ENCODE measurements at places on chromosomes 13 and 19. TPM values are rescaled to one million over a fixed set of nuclear protein-coding genes. Genes with fewer than 3 reads are reported as not detected.
A peak's percentile ranks its signal among the peaks of the same experiment; 100 is the strongest.

Gene PCDH17
- total RNA-seq = 1.1 TPM

DNA sequence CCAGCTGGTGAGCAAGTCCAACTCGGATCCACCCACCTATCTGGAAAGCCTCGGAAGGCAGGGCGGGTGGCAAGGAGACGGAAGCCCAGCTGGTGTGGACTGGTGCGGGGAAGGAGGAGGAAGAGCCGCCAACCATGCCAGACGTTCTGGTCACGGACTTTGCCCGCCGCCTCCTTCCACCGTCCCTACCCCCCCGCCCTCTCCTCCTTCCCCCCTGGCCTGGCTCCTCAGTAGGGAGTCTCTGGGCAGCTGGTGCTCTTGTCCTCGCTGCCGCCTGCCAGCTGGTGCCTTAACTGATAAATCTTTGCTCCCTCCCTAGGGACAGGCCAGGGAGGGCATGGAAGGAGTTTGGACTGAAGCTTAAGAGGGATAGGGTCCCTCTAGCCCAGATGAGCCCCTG, 4.8 kb downstream of the SYNGR4 start:
- peaks cover 3% of the 10 kb centered on the region for H3K4me1 ChIP-seq
- H3K4me3 ChIP-seq = no peak overlapping the region
- H3K27me3 ChIP-seq = no peaks in the 10 kb centered on the region
- no peak overlapping the region for H3K27ac ChIP-seq
- DNase-seq = no peak

GRCh38 chr13:77516342-77516789, 19.1 kb upstream of the SCEL start:
- no peak overlapping the region for H3K4me3 ChIP-seq
- DNase-seq = no peak
- no peak overlapping the region for H3K27ac ChIP-seq
- no peaks in the 10 kb centered on the region for H3K27me3 ChIP-seq
- no peaks in the 10 kb centered on the region for H3K4me1 ChIP-seq

DNA sequence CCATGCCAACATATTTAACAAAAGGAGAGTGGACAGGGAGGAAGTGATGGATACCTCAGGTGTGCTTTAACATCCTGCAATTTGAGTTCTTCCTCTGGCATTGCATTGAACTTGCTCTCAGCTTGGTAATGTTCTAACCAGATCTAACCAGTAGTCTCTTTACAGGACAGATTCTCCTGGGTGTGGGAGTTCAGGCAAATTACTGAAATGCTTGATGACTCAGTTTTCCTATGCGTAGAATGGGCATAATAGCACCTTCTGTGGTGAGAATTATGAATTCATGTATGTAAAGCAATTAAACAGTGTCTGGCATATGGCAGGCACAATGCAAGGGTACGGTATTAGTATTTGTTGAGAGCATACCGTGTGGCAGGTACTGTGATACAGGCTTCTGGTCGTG, 3.6 kb downstream of the AKAP11 start:
- H3K4me1 ChIP-seq = peaks cover 15% of the 10 kb centered on the region
- no peak overlapping the region for H3K4me3 ChIP-seq
- no peak for DNase-seq
- no peaks in the 10 kb centered on the region for H3K36me3 ChIP-seq
- no peak overlapping the region for H3K27ac ChIP-seq
- H3K27me3 ChIP-seq = no peaks in the 10 kb centered on the region

Gene UBL3
- 15.7 TPM for total RNA-seq

Gene SBSN
- total RNA-seq = not detected

- H3K4me1 ChIP-seq = no peaks in the 10 kb centered on the region
- no peak overlapping the region for H3K27ac ChIP-seq
- DNase-seq = no peak
- no peaks in the 10 kb centered on the region for H3K36me3 ChIP-seq
- no peak overlapping the region for H3K4me3 ChIP-seq
- H3K27me3 ChIP-seq = no peaks in the 10 kb centered on the region
Measured at GRCh38 chr13:30863796-30864195, 42.3 kb upstream of the MEDAG start.

- no peak for DNase-seq
- H3K4me1 ChIP-seq = peaks cover 1% of the 10 kb centered on the region
- H3K27ac ChIP-seq = no peak overlapping the region
- H3K4me3 ChIP-seq = no peak overlapping the region
- H3K36me3 ChIP-seq = peaks cover 9% of the 10 kb centered on the region
- H3K27me3 ChIP-seq = no peaks in the 10 kb centered on the region
Measured at GRCh38 chr19:45305421-45305820, 17.3 kb downstream of the CKM start.

Gene ETV2
- 0.70 TPM for total RNA-seq

Gene FLT3
- total RNA-seq = 0.84 TPM

Gene RPL13A
- 1,553 TPM for total RNA-seq

DNA sequence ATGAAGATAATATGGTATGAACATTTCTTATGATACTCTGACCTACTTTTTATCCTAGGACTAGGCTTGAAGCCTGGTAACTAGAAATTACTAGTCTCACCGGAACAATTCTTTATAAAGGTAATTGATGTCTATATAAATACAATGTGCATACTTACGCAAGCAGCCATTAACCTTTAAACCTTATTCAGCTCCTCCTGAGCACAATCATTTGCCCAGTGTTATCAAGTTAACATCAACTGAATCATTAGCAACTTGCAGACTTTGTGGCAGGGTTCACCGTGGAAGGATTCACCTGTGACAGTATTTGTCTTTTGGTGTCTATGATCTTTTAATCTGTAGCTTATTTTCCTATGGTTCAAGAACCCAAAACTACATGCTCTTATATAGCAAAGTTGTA, 508.6 kb upstream of the KLHL1 start:
- no peaks in the 10 kb centered on the region for H3K4me1 ChIP-seq
- no peaks in the 10 kb centered on the region for H3K27me3 ChIP-seq
- H3K27ac ChIP-seq = no peak overlapping the region
- no peaks in the 10 kb centered on the region for H3K36me3 ChIP-seq

Gene TNNI3
- total RNA-seq = not detected

Gene DIAPH3
- 0.08 TPM for total RNA-seq

DNA sequence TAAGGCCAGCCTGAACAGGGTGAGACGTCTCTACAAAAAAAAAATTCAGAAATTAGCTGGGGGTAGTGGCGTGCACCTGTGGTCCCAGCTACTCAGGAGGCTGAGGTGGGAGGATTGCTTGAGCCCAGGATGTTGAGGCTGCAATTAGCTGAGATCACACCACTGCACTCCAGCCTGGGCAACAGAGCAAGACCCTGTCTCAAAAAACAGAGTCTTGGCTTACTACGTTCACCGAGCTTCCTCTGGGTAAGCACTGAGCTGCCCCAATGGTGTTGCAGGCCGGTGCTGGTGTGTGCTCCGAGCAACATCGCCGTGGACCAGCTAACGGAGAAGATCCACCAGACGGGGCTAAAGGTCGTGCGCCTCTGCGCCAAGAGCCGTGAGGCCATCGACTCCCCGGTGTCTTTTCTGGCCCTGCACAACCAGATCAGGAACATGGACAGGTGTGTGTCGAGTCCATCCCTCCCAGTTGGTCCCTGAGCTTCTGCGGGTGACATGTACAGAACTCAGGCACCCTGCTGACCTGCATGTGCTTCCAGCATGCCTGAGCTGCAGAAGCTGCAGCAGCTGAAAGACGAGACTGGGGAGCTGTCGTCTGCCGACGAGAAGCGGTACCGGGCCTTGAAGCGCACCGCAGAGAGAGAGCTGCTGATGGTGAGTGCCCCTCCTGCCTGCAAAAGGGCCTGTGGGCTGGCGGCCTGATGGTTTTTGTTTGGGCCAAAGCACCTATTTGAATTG, 24.1 kb downstream of the UPF1 start:
- H3K4me1 ChIP-seq = peaks cover 4% of the 10 kb centered on the region
- H3K27me3 ChIP-seq = no peaks in the 10 kb centered on the region
- H3K27ac ChIP-seq = no peak overlapping the region
- no peak for DNase-seq

GRCh38 chr13:57425531-57425930, 206.0 kb upstream of the PCDH17 start:
- DNase-seq = no peak
- no peak overlapping the region for H3K27ac ChIP-seq
- H3K4me3 ChIP-seq = no peak overlapping the region
- no peaks in the 10 kb centered on the region for H3K36me3 ChIP-seq
- H3K27me3 ChIP-seq = no peaks in the 10 kb centered on the region

GRCh38 chr13:106484084-106484483, 51.4 kb downstream of the EFNB2 start:
- H3K4me3 ChIP-seq = no peak overlapping the region
- no peak for DNase-seq
- H3K4me1 ChIP-seq = no peaks in the 10 kb centered on the region
- no peak overlapping the region for H3K27ac ChIP-seq
- no peaks in the 10 kb centered on the region for H3K27me3 ChIP-seq

Gene RNF225
- total RNA-seq = not detected

Gene SLC10A2
- total RNA-seq = not detected

Gene TEX29
- not detected for total RNA-seq

DNA sequence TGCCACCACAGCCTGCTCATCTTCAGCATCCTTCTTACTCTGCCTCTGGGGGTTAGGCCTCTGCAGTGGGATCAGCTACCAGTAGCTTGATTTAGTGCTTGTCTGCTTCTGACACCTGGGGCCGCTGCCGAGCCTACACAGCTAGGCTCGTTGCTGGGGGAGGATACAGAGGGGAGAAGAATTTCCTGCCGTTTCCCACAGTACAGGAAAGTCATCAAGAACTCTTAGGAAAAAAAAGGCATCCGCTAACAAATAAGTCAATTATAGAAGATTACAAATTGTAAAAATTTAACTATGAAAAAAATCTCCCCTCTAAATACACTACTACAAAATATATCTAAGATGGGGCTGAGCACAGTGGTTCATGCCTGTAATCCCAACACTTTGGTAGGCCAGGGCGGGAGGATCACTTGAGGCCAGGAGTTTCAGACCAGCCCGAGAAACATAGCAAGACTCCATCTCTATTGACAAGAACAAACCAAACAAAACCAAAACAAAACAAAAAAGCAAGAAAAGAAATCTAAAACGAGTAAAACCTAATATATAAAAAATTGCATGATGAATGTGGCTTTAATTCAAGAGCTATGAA, 26.7 kb downstream of the LATS2 start:
- DNase-seq = no peak
- H3K27me3 ChIP-seq = no peaks in the 10 kb centered on the region
- no peak overlapping the region for H3K4me3 ChIP-seq
- H3K27ac ChIP-seq = no peak overlapping the region
- peaks cover 8% of the 10 kb centered on the region for H3K4me1 ChIP-seq
- H3K36me3 ChIP-seq = no peaks in the 10 kb centered on the region

DNA sequence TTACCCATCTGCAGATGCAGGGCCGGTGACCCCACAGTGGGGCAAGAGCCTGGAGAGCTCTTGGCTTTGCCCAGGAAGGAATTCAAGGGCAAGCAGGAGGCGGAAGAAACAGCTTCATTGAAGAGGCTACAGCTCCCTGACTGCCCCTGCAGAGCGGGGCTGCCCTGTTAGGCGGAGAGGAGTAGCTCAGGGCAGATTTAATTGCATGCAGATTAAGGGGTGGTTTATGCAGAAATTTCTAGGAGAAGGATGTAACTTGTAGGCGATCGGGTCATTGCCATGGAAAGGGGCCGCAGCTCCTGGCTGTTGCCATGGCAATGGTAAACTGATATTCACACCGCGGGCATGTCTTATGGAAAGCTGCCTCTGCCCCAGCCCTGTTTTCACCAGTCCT, 94.1 kb downstream of the ATP11A start:
- no peaks in the 10 kb centered on the region for H3K4me1 ChIP-seq
- H3K4me3 ChIP-seq = no peak overlapping the region
- H3K27ac ChIP-seq = no peak overlapping the region
- peaks cover 6% of the 10 kb centered on the region for H3K36me3 ChIP-seq
- no peak for DNase-seq

Gene PTH2
- total RNA-seq = not detected

GRCh38 chr13:112583592-112584277, 4.2 kb downstream of the TUBGCP3 start:
- DNase-seq = no peak
- H3K27ac ChIP-seq = no peak overlapping the region
- no peaks in the 10 kb centered on the region for H3K36me3 ChIP-seq
- H3K27me3 ChIP-seq = no peaks in the 10 kb centered on the region
- no peak overlapping the region for H3K4me3 ChIP-seq

Gene ZNF543
- total RNA-seq = 8.4 TPM

- H3K4me1 ChIP-seq = peaks cover 2% of the 10 kb centered on the region
- H3K27me3 ChIP-seq = no peaks in the 10 kb centered on the region
- DNase-seq = no peak
- H3K36me3 ChIP-seq = no peaks in the 10 kb centered on the region
Measured at GRCh38 chr13:33250609-33251008, 34.9 kb downstream of the STARD13 start.

- H3K27me3 ChIP-seq = no peaks in the 10 kb centered on the region
- no peaks in the 10 kb centered on the region for H3K4me1 ChIP-seq
- no peak overlapping the region for H3K27ac ChIP-seq
- no peaks in the 10 kb centered on the region for H3K36me3 ChIP-seq
- no peak overlapping the region for H3K4me3 ChIP-seq
Measured at GRCh38 chr13:101523154-101524131, 71.0 kb downstream of the ITGBL1 start.

DNA sequence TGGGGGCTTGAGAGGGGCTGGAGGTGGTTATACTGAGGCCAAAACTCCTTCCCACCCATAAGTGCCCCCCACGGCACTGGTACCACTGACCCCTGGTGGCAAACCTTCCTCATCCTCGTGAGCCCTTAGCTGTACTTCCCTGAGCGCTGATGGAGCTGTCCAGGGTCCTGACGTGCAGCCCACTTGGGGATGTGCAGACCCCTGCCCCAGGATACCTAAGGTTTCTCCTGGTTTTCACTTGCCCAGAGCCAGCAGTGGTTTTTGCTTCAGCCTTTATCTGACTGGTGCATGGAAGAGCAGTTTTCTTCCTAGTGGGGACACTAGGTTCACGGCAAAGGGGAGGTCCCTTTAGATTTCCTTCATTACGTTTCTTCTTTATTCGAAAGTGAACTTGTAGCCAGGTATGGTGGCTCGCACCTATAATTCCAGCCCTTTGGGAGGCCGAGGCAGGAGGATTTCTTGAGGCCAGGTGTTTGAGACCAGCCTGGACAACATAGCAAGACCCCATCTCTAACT, 28.7 kb upstream of the KCTD15 start:
- H3K4me1 ChIP-seq = no peaks in the 10 kb centered on the region
- DNase-seq = peak; percentile 57
- H3K27me3 ChIP-seq = no peaks in the 10 kb centered on the region
- no peaks in the 10 kb centered on the region for H3K36me3 ChIP-seq
- no peak overlapping the region for H3K4me3 ChIP-seq
- H3K27ac ChIP-seq = no peak overlapping the region

All from liver (tissue), 10 donors.